Activated effector memory CD4-positive, alpha-beta T cell treated with Interleukin-2 at 50 U/mL for 16 hours (primary cell): ENCODE measurements at places on chromosomes 11 and 22.

- peak; percentile 16 for DNase-seq
Observed at GRCh38 chr22:37043828-37044538, 7.6 kb upstream of the KCTD17 start.

GRCh38 chr11:67493548-67494370, 10.9 kb downstream of the AIP start:
- no peak for DNase-seq

GRCh38 chr22:43066844-43067385, 22.3 kb downstream of the TTLL1 start:
- no peak for DNase-seq

DNA sequence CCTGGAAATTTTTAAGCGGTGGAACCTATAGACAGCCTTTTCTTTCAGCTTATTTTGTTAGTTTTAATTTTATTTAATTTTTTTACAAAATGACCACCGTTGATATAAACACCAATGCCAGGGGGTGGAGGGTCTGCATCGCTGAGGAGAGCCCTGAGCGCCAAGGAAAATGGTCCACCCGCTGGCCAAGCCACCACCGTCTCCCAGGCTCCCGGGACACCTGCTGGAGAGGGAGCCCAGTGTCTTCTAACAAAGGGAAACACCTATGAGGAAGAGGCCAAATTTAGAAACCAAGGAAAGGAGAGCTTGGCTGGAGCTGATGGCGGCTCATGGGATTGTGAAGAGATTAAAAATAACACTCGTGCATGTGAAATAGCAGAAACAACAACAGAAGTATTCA, 288 bp upstream of the KRTAP5-8 start:
- no peak for DNase-seq

DNA sequence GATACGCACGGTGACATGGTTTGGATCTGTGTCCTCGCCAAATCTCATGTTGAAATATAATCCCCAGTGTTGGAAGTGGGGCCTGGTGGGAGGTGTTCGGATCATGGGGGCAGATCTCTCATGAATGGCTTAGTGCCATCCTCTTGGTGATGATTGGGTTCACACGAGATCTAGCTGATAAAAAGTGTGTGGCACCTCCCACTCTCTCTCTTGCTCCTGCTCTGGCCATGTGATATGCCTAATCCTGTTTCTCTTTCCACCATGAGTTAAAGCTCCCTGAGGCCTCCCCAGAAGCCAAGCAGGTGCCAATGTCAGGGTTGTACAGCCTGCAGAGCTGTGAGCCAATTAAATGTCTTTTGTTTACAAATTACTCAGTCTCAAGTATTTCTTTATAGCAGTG, 303.1 kb upstream of the PLET1 start:
- DNase-seq, result no peak

GRCh38 chr11:107547961-107548360, 17.6 kb downstream of the ALKBH8 start:
- DNase-seq, result no peak

DNA sequence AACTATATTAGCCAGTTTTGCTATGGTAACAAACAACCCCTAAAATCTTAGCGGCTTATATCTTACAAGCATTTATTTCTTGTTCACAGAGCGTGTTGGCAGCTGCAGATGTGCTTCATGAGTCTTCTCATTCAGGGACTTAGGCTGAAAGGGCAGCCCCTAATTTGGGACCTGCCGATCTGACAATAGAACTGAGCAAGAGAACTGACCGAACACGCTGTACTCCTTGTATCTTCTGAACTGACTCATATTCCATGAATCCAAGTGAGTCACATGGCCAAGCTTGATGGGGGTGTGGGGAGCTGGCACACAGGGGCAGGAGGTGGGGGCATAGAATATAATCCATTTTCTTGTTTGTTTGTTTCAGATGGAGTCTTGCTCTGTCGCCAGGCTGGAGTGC, 481.7 kb upstream of the CADM1 start:
- DNase-seq, result no peak

GRCh38 chr11:88384669-88385005, 47.1 kb upstream of the CTSC start:
- no peak for DNase-seq

DNA sequence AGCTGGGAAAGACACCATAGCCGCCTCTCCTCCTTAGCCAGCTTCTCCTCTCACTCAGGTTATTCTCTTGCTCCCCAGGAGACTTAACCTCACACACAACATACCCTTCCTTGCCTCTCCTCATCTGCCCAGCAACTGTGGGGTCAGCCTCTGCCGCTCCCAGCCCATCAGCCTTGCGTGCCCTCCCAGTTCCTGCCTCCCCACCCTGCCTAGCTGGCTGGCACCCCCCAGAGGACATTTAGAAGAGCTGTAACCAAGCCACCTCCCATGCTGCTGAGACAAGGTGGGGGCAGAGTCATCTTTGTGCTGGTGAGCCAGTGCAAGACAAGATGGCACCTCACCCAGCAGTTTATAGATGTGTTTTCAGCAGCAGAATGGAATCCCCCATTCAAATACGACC, 38.2 kb downstream of the TOM1 start:
- DNase-seq, result no peak

DNA sequence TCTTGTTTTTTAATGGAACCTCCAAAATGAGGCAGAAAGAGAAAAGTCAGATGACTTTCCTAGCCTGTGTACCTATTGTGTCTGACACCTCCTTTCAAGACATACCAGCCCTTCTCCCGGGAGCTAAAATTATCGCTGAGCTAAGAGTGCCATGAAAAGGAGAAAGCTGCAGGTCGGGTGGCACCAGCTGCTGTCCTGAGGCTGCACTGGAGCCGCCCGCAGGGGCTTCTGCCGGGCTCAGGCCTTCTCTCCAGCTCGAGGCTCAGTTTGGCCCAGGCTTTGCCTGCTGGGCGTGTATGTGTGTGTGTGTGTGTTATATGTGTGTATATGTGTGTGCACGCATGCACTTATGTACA, 27.7 kb upstream of the RAB1B start:
- no peak for DNase-seq

DNA sequence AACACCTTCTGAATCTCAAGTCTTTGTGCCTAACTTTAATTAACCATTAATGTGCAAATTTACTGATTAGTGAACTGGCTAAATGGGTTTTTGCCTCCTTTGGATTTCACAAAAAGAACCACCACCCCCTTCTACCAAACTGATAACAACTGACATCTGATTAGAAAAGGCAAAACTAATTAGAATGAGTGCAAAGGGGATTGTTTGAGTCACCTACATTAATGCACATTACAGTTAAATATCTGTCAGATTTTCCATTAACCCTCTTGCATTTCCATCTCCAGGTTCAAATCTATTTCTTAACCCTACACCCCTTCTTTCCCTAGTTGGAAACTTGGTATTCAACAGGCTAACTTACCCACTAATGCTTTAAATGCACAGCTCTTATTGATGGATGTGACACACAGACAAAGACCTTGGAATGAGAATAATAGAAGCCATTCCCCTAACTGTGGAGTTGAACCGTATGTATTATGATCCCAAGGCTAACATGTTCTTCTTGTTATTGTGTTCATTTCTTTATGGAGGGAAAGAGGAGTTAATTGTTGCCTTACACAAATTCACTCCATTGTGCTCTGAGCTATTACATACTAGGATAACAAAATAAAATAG, 161.5 kb upstream of the MTMR2 start:
- no peak for DNase-seq

GRCh38 chr11:23111527-23111926, 251.3 kb upstream of the CCDC179 start:
- no peak for DNase-seq

DNA sequence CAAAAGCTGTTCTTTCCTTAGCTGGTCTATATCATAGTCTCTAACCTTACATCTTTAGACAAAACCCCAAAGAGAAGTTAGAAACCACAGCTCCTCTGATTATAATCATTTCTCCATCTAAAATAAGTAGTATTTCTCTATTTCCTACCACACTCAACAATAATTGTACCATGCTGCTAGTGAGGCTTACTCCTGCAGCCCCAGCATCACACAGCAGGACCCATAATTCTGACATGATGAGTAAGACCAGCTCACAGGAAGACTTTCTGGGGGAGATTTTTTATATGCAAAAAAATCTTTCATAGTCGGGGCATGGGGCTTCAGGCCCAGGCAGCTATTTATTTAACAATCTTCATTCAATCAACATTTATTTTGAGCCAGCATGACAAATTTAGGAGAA, 441.6 kb downstream of the DYNC2H1 start:
- DNase-seq, result no peak

GRCh38 chr11:2135018-2135569, 4.1 kb downstream of the IGF2 start:
- DNase-seq, result no peak

- DNase-seq, result no peak
Observed at GRCh38 chr11:35825386-35825785, 118.5 kb upstream of the LDLRAD3 start.

DNA sequence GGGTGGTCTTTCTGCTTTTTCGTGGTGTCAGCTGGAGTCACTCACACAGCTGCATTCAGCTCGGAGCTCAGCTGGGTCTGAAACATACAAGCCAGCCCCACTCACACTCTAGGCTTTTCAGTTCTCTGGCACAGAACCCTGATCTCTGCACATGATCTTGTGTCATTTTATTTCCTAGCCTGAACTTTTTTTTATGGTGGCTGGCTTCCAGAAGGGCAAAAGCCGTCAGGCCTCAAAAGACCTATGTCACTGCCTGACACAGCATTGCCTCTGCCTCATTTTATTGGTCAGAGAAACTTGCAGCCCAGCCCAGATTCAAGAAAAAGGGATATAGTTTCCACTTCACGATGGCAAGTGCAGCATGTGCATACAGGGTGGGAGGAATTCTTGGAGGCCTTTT, 117.8 kb downstream of the NTM start:
- DNase-seq, result no peak

DNA sequence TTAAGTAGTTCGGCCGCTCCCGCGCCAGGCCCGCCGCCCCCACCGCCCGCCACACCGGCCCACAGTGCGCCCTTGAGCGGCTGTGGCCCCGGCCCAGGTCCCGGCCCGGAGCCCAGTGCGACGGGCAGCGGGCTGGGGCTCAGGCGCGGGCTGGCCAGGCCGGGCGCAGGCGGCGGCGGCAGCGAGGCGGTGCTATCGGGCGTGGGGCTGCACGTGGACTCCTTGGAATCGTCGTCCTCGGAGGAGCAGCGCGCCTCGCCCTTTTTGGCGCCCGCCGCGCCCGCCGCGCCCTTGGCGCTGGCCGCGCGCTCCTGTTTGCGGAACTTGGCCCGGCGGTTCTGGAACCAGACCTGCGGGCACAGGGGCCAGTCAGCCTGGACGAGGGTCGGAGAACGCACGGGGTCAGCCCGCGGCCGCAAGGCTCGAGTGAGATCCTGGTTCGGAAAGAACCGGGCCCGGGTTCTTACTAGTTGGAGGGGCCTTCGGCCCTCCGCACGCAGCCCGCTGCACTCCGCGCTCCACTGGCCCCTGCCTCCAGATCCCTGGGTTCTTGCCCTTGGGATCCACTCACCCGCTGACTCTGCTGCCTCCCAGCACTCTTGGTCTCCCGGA, 4.0 kb downstream of the PHOX2A start:
- no peak for DNase-seq

DNA sequence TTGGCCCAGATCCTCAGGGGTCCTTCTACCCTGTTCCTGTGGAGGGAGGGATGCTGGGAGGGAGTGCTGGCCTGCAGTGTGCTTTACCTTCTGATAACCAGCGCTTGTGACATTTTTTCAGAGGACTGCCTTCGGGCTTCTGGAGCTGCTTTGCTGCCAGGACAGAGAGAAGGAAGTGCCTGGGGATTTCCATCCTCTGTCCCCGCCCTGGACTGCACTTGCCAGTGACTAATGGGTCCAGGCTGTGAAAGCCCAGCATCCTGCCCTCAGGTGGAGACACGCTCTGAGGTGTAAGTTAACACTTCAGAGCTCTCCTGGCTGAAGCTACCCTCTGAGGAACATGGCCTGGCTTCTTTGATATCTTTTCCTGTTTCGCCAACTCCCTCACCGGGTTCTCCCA, 158.7 kb upstream of the SYT13 start:
- DNase-seq, result no peak

GRCh38 chr11:73810637-73811036, 23.0 kb downstream of the MRPL48 start:
- DNase-seq, result no peak

GRCh38 chr11:2549491-2549875, 104.7 kb downstream of the KCNQ1 start:
- DNase-seq, result no peak

GRCh38 chr11:44652901-44653644, 73.7 kb upstream of the TSPAN18 start:
- DNase-seq, result no peak

- no peak for DNase-seq
Observed at GRCh38 chr11:108875134-108875533, 210.3 kb downstream of the DDX10 start.

GRCh38 chr22:38221908-38222796, 20.4 kb downstream of the MAFF start:
- no peak for DNase-seq

DNA sequence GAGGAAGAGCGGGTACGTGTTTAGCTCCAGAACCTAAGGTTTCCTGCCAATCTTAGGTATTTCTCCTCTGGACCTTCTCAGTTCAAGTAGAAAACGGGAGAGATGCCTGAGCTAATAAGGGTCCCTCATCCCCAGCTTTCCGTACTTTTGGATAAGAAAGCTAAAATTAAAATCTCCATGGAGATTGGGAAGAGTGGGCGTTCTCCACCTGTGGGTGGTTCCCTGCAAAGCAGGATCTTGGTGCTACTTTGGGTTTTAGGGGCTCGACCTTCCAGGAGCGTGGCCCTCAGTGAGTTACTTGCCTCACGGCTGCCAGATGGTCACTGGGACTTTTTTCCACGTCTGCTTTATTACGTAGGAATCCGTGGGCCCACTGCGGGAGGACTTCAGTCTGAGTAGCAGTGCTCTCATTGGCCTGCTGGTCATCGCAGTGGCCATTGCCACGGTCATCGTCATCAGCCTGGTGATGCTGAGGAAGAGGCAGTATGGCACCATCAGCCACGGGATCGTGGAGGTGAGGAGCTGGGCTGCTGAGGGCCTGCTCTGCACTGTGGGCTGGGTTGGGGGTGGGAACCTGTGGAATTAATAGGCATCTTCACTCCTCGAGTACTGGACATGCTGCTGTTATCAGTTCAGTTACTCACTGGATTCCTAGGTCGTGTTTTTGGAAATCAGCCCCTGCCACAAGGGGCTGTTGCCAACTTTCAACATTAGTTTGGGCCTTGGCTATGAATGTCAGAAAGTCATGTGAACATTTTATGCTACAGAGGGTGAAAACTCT, 17.8 kb upstream of the ST14 start:
- DNase-seq, result no peak

- DNase-seq, result no peak
Observed at GRCh38 chr11:36411202-36411640, 98.9 kb downstream of the TRAF6 start.

- DNase-seq, result no peak
Observed at GRCh38 chr11:117095284-117096161, 2.7 kb downstream of the SIK3 start.

- no peak for DNase-seq
Observed at GRCh38 chr22:40651057-40651456, 14.5 kb upstream of the MRTFA start.

GRCh38 chr22:23512348-23512705, 67.8 kb downstream of the IGLL1 start:
- DNase-seq, result no peak

DNA sequence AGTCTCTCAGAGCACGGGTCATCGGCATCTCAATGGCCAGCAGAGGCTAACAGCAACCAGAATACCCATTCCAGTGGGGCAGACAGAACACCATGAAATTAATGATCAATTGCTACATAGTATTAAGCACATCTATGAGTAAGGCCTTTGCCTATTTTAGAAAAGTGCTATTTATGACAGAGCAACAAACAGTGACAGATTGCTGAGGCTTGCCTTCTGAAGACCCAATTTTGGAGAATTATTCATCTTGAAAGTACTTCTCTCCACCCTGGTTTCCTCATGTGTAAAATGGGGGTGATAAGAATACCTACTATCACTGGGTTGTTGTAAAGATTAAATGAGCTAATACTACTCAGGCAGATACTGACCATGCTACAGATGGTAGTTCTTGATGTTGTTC, 232.7 kb downstream of the TENM4 start:
- no peak for DNase-seq
